Testis (tissue), 5 donors: ENCODE measurements at places on chromosomes 11 and 22. TPM values are rescaled to one million over a fixed set of nuclear protein-coding genes. Genes with fewer than 3 reads are reported as not detected.

RPS13 gene
- 708 TPM for polyA plus RNA-seq

DNA sequence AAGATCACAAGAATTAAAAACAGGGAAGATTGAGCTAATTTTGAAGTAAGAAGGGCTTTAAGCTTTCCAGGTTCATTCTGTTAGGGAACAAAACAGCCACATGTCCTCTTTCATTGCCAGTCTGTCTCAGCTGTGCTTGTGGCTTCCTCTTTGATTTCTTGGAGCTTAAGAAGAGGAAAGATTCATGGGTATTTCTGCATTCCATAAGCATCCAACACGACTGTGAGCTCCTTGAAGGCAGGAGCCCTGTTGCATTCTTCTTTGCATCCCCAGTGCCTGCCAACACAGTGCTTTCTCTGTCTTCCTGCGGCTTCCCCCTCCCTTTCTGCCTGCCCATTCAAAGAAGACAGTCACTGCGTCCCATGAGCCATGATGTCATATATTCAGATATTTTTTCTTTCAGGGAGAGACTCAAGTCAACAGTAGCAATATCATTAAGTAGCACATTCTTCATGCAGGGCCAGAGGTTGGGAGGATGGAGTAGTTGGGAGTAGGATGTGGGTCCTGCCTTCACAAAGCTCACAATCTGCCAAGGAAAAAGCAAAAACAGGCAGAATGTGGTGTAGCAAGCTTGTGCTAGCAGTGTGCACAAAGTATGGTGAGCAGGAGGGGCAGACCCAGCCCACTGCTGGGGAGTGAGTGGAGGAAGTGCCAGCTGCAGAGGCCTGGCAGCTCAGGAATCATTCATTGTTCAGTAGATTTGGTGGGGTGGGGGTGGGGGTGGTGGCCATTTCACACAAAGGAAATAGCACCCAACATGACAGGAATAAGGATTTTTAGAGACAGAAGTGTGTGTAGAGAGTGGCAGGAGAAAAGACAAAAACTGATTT is 162.1 kb upstream of the RASSF10 start:
- DNase-seq, result no peak

DNA sequence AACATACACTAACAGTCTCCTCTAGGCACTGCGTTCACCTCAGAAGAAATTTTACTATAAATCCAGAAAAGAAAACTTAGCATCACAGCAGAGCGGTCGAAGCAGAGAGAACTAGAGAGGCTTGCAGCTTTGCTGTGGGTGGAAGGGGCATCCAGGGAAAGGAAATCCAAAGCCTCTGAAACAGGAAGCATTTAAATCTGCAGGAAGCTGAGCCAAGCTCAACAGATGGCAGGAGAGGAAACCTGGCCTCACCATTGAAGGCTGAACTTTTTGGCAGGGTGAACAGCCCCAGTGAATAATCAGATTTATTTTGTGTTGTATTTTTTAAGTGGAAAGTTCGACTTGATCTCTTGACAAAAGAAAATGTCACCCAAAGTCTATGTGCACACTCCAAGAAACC is 858.1 kb downstream of the OPCML start:
- no peak for DNase-seq

DNA sequence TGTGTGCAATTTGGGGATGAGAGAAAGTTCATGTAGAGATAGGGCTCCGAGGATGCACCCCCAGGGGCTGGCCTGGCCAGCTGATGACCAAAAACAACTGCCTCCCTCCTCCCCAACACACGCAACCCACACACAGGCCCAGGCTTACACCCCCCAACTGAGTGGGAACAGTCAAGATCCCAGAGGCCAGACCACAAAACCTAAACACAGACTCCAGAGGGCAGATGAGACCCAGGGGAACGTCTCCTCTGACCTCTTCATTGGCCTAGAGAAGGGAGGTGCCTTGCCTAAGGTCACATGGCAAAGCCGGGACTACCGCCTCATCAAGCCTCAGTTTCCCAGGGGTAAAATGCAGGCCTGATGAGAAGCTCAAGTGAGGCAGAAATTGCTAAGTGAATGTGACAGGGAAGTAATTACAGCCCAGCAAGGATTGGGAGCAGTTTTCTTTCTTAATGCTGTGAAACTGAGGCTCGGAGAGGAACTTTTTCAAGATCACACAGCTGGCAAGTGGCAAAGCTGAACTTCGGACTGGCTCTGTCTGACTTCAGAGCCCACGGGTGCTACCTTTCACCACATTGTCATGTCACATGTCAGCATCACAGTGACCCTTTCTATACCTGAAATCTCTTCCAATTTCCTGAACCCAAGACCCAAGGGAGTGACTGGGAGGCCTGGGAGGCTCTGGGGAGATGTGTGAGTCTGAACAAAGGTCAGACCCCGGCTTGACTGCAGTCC is 69.9 kb upstream of the WNT11 start:
- no peak for DNase-seq

- DNase-seq, result no peak
Measured at GRCh38 chr22:26974914-26975803, 317.8 kb downstream of the MIAT start.
